ENCODE measurements at places on chromosomes 16 and 17. TPM values are rescaled to one million over a fixed set of nuclear protein-coding genes. Genes with fewer than 3 reads are reported as not detected.

DNA sequence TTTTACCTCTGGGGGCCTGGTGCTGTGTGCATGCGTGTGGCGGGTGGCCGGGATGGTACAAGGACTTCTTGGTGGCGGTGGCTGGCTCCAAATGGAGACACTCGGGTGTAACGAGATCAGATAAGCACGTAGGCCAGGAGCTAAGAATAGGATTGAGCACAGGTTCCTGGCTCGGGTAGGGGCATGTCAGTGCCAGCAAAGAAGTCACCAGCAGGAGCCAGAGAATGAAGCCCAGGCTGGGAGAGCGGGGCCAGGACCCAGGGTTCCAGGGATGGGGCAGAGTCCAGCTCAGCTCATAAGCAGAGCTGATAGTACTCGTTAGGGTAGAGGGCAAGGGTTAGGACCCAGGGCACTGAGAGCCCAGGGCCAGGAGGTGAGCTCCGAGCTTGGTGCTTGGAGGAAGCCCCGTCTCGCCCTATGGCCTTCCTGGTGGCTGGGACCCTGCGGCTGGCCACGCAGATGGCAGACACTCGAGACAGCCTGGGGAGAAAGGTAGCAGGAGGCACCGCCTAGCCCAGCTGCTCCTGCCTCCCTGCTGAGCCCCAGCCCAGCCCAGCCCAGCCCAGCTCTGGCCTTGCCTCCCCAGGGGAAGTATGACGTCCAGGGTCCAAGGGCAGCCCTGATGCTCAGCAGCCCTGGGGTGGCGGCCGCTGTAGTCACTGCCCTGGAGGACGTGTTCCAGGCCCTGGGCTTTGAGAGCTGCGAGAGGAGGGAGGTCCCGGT, 8.9 kb downstream of the ZNF213 start:
- no peak for DNase-seq

DNA sequence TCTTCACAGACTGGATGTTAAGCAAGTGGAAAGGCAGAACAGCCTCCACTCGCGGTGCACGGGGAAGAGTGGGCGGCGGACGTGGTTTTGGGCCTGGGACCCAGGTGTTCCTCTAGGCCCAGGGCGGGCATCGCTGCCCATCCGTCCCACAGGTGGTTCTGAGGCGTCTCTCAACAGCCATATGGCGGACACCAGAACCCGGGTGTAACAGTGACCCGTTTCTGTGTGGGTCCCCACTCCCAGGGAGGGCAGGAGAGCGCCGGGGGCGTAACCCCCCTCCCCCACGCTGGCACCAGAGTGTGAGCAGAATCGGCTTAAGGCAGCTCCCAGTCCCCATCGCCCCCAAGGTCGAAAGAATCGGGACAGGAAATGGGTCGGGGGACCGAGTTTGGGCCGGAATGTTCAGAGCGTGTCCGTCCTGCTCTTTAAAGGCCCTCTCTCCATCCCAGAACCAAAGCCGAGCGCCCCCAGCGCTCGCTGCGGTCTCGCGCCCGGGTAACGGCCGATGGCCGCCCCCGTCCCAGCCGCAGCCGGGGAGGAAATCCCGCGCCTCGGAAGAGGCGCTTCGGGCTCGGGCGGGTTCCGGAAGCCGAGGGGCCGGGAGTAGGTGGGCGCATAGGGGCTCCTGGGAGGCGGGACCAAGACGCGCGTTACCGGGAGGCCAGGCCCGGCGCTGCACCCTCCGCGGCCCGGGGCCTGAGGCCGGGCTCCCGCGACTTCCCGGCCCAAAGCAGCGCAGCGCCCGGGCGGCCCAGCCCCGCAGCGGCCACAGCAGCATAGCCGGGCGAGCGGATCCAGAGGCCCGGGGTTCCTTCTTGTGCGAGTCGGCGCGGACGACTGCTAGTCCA, at the start of gene TK2:
Gene TK2 (minus strand): TSS at position 839 of the 848 bp plus-strand sequence. CDS start 61 bp downstream, at position 778.
- DNase-seq: peak; percentile 89

MYH13 gene
- total RNA-seq: not detected

DNA sequence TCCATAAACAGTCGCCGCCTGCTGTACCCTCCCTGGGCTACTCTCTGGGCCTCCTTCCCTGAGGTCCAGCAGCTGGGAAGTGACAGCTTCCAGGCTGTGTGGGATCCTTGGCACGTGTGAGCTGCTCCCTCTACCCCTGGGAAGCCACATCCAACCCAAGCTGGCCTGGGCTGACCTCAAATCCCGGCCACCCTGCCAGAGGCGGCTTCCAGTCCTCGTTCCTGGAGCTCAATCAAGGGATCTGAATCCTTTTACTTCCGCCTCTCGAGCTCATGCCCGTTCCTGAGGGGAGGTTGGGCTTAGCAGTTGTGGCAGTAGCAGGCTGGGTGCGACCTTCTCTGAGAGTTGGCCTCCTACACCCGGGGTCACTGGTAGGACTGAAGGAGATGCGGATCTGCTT, 82.5 kb downstream of the NETO2 start:
- DNase-seq: peak; percentile 70

GRCh38 chr16:87540072-87540896, 47.5 kb upstream of the ZCCHC14 start:
- no peak for DNase-seq

DNA sequence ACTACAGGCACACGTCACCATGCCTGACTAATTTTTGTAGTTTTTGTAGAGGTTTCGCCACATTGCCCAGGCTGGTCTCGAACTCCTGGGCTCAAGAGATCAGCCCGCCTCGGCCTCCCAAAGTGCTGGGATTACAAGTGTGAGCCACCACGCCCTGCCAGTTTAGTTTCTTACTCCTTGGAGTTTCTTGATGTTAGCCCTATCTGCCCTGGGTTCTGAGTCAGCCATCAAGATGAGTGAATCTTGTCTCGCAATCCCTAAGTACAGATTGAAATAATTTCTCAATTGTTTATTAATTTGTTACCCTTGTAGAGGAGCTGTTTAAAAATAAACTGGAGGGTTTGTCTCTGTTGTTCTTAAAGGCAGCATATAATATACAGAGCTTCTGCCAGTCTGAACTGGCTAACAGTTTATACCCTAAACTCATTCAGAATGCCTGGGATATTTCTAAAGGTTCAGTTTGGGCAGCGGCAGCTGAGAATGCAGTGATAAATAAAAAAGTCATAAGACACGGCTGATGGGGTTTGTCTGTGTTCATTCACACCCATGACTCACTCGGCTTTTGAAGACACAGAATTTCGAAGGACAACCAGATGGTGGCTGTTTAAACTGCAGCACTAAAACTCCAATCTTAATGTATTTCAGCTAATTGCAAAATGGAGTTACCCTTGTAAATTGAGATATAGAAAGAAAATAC, 39.6 kb downstream of the GPRC5B start:
- no peak for DNase-seq

OTOA gene
- total RNA-seq: 0.21 TPM

- no peak for DNase-seq
Measured at GRCh38 chr17:78034429-78035091, 76.1 kb downstream of the TNRC6C start.

DNA sequence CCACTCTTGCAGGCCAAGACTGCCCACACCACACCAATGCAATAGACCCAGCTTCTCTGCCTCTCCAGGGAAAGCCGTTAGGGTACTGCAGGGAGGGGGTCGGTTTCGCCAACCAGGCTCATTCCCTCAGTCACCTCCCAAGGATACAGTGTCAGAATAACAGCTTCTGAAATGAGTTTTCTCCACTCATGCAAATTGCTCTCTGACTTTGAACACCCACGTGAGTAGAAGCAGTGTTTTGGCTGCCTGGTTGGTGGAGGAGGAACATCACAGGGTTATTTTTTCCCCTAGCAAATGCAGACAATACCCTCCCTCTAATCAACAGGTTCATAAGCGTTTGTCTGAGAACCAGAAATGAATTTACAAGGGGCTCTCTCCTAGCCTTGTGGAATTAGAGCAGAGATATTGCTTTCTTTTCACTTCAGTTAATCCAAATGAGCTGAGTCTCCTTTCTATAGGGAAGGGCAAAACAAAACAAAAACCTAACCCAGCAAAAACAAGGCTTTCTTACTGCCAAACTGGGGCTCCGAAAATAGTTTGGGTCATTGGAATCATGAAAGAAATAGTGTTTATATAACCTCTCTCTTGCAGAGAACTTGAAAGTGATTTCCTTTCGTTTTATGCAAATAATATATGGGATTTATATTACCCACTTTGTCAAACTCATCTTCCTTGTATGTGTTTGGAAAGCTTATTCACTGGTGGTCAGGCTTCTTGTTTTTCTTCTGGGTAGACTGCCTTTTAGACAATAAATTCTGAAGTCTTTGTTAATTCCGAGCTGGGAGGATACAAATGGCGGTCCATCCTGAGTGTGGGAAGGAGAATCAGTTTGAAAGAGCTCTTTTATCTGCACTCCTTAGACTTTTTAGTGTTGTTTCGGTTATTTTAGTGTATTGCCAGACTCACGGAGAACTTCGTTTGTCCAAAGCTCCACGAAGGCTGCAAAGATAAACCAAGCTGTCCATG, 229.9 kb downstream of the MSI2 start:
- DNase-seq: no peak

GRCh38 chr17:14298221-14298946, 2.5 kb upstream of the HS3ST3B1 start:
- no peak for DNase-seq

DNA sequence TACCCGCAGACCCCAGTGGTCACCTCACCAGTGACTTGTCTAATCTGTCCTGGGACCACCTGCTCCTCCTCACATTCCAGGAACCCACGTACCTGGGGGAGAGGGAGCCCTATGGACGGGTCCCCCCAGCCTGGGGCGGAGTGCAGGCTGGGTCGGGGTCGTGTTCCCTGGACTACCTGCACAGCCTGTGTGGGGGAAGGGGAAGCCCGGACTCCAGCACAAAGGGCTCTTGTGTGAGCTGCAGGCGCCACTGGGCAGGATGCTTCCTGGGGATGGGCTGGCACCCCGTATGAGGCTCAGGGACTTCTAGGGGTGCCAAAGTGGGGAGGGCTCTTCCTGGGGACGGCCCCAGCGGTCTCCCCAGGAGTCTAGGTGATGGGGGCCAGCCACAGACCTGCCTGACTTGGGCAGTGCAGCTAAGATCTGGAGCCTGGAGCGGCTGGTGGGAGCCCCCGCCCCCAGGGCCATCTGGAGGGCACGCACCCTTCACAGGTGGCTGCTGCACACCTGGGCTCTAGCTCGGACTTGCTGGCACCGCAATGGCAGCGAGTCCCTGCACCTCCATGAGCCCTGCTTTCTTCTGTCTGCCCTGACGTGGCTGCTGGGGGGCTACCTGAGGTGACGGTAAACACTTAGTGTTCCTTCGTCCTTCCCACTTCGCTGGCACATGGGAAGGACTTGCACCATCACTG, 7.5 kb downstream of the VASN start:
- DNase-seq: peak; percentile 48

KRTAP16-1 gene
- not detected for total RNA-seq

- DNase-seq: no peak
Measured at GRCh38 chr17:50072130-50072529, 16.2 kb downstream of the ITGA3 start.

- DNase-seq: no peak
Measured at GRCh38 chr17:60249290-60249826, 99.6 kb downstream of the CA4 start.

GRCh38 chr17:56593646-56594319, at the start of gene NOG:
TSS of gene NOG (plus strand) at chr17:56593699. CDS start at chr17:56594224, 525 bp downstream.
- DNase-seq: peak; percentile 85

DNA sequence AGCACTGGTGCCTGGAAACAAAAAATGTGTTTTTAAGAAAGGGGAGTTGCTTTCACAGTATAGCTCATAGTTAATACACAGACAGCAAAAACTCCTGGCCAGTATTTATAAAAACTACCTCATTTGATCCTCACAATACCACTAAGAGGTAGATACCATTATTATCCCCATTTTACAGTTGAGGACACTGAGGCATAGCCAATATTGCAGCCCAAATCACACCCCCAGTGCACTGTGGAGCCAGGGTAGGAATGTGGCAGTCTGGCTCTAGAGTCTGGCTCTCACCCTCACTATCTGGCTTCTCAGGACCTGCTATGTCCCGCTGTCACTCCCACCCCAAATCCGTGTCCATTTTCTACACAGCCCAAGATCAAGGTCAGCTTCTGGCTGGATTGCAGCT, 2.6 kb downstream of the ARHGAP23 start:
- no peak for DNase-seq

KPNA2 gene
- 20.9 TPM for total RNA-seq

DNA sequence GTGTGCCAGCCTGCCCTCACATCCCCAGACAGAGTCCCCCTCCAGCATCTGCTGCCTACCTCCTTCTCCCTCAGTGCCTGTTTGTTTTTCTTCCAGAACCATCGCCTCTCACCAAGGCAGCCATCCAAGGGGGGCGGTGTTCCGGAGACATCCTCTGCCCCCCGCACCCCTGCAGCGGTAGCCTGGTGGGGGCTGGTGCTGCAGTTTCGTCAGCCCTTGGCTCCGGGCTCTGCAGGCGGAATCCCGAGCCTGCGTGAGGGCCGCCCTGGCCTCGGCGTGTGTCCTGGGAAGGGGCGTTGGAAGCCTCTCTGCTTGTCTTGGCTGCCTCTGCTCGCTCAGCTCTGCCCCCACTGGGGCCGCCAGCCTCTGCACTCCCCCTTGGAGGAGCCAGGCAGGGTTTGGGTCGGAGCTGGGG, 126.0 kb upstream of the CIBAR2 start:
- DNase-seq: peak; percentile 94

SLC47A1 gene
- 7.3 TPM for total RNA-seq

KRT33B gene
- not detected for total RNA-seq

DNA sequence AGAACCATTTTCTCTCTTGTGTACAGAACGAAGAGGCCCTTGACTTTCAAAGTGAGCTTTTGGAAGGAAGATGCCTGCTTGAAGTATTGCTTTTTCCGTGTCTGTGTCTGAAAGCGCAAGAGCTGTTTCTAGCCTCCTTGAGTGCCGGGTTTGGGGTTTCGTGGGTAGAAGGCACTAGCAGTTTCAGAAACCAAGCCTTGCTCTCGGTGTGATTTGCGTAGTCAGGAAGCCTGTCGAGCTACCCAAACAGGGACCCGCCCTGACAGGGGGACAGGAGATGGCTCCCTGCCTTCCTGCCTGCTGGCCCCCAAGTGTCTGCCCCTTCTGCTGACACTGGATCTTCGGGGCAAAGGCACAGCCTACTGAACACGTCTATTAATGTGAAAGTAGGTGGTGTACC, 322.0 kb downstream of the MAF start:
- no peak for DNase-seq

GRCh38 chr16:51050377-51050706, 100.7 kb downstream of the SALL1 start:
- no peak for DNase-seq

- no peak for DNase-seq
Measured at GRCh38 chr16:14140923-14141322, 69.8 kb downstream of the MRTFB start.

DNA sequence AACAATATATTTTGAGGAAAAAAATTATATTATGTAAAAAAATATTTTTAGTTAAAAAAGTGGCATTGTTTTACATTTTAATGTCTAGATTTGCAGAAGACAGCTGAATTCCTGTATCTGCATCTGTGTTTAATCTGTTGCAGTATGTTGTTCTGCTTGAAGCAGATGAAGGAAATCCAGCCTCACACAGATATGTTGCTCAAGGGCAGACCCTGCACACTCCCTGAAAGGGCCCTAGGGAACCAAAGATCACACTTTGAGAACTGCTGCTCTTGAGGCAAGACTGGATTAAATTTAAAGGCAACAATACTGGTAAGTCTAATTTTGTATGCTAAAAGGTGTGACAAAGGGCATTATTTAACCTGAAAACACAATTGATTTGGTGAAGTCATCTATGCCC, 16.4 kb upstream of the SLC6A4 start:
- DNase-seq: no peak

SLFN14 gene
- total RNA-seq: 0.30 TPM

Measured in aorta (tissue), 5 donors.